GM18507 (cell line): ENCODE measurements at places on chromosomes 16 and 17.

DNA sequence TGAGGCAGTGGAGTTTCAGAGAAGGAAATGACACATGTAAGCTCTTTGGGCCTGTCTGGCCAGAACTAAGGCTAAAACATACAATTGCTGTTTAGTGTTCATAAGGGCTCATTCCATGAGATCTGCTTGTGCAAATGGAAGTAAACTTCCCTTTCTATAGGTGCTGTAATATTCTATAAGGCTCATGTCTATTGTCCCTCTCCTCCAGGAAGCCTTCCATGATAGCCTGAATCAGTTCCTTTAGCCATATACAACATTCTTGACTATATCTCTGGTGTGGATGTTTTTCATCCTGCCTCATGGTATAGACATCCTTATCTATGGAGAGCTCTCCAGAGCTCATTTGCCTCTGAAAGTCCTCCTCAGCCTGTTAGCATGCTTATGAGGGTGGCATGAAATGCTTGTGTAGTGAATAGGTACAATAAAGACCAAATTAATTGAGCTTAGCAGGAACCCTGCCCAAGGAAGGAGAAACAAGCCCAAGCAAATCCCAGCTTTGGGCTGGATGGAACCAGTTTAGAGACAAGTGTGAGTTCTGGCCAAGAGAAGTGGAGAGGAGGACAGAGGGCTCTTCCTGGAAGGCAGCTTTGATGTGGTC lies 1.6 kb upstream of the ETV4 start:
- DNase-seq, result no peak

GRCh38 chr17:79800325-79801155 lies 3.7 kb upstream of the CBX8 start:
- no peak for DNase-seq

DNA sequence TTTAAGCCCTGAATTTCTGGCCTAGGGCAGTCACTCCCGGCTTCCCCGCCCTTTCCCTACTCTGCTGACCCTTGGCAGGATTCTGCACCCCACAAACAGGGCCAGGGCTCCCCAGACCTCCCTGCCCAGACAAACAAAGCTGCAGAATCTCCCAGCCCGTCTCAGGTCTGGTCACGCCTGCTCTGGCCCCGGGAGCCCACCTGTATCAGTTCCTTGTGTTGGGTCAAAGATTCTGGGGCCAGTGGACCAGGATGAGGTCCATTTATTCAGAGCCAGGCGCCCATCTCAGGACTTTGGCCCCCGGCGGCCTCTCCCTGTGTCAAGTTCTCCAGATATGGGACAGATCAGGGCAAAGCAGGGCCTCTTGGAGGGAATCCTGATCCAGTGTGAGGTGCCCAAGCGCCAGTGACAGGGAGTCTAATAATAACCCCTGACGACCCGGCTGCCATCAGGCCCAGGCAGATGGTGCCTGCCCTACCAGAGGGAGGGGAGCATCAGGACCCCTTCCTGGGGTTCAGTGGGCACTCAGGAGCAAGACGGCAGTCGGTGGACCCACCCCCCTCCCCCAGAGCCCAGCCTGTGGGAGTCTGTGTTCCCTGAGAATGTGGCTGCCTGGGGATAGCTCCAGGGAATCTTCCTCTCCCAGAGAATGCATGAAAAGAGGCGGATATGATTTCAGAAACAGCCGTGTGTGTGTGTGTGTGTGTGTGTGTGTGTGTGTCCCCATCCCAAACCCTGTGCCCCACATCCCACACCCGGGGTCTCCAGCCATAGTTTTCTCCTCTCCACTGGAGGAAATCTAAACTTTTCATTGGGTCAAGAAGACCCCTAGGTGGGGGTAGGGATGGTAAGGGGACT lies 1.3 kb downstream of the TTYH2 start:
- DNase-seq, result no peak

DNA sequence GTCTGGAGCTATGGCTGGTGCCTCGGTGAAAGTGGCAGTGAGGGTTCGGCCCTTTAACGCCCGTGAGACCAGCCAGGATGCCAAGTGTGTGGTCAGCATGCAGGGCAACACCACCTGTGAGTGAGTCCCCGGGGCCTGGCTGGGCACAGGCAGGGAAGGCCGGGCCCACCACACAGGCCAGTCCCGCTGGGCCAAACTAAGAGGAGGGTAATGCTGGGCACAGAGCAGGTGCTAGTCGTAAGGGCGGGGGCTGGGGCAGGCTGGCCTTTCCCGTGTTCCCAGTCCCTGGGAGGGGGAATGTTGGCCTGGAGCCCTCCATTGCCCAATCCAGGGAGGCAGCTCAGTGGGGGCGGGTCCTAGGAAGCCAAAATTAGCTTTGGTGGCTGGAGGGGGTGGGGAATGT lies 2.5 kb downstream of the KIF1C start:
- no peak for DNase-seq

DNA sequence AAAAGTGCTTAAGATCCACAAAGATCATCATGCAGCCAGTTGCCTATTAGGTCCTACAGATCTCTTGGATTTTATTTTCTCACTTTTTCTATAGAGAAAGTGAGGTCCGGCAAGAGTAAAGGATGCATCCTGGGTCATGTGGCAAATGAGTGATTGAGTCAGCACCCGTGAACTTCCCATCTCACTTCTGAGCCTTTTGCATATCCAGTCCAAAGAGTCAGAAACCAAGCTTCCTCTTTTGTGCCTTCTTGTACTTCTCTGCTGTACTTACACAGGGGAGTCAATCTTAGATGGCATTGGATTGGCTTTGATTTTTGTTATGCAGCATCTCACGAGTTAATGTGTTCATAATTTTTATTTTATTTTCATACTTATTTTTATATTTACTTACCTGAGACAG lies 114.2 kb upstream of the IRX5 start:
- no peak for DNase-seq

- no peak for DNase-seq
Measured at GRCh38 chr17:60730273-60730672, 52.6 kb downstream of the BCAS3 start.

DNA sequence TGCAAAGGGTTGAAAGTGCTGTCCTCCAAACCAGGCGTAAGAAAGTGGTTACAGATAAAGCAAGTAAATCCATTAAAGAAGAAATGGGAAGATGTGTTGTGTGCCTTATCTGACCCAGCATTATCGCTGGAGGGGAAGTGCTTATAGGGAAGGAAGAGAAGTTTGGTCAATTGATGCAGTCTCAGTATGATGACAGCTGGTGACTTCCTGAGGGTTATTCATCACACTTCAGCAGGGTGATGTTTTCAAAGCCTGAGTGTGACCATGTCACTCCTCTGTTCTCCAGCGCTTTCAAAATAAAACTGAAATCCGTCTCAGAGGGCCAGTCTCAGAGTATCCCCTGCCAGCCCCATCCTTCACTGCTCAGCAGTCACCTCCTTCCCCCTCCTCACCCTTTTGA lies 505.4 kb upstream of the RBFOX1 start:
- DNase-seq, result no peak

- DNase-seq, result no peak
Measured at GRCh38 chr17:45234641-45235415, 13.1 kb downstream of the FMNL1 start.

- DNase-seq, result no peak
Measured at GRCh38 chr17:12673788-12674187, 8.1 kb downstream of the MYOCD start.

- DNase-seq, result no peak
Measured at GRCh38 chr17:57726838-57727237, 18.3 kb downstream of the CCDC182 start.

DNA sequence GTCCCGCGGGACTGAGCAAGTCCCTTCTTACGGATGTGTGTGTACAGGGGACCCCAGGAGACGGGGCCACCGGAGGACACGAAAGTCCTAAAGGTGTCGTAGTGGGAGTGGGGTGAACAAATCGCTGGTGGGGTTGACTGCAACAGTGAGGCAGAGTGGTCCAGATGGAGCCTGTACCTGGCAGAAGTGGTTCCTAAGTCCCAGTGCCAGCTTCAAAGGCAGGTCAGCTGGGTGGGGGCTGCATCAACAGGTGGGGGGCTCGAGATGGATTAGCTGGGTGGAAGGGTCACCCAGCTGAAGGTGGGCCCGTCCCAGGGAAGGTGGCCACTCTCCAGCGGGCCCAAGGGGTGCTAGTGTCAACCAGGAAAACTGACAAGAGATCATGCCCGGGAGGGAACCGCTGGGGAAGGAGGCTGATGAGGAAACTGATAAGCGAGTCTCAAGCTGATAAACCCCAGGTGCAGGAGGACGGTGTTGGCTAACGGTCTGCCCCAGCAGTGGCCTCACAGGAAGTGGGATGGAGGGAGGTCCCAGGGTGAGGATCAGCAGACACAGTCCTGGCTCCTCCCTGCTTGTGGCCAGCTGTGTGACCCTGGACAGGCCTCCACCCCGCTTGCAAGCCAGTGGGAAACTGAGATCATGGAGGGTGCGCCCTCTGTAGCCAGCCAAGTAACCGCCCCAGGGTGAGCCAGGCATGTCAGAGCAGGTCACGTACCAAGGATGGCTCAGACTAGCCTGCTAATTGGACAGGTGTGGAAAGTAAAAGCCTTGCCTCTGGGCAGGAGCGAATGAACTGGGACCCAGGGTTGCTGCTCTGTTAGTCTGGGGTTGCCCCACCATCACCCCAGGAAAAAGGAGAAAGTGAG lies 1.0 kb downstream of the ORAI3 start:
- DNase-seq, result no peak

- no peak for DNase-seq
Measured at GRCh38 chr16:88653101-88653500, 2.2 kb upstream of the CYBA start.

DNA sequence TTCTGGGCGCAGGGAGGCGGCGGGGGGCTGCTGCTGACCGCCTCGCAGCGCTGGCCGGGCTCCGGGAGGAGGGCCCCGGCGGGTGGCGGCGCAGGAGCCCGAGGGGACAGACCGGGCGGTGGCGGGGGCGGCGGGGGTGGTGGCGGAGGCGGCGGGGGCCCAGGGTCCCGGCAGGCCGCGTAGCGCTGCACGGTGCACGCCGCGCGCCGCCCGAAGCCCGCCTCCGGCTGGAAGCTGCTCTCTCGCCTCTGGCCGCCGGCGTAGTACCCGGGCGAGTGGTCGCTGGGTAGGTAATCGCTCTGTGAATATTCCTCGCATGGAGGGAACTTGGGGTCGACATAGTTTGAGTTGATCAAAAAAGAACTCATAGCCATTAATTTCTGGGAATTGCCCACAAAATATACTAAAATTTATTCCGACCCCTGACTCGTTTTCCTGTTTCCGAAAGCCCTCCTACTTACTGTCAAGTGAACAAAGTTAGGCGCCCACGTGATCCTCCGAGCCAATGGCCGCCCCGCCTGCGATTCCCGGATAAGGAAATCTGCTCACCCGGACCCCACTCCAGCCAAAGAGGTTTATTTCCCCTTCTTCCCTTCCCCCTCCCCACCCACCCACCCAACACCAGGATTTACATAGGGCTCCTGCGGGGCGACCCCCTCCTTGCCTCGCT lies at the start of gene HOXB4:
Gene HOXB4, minus strand, starts transcription at position 405 of the 670 bp plus-strand sequence. Its CDS starts 31 bp downstream, at position 374.
- no peak for DNase-seq

DNA sequence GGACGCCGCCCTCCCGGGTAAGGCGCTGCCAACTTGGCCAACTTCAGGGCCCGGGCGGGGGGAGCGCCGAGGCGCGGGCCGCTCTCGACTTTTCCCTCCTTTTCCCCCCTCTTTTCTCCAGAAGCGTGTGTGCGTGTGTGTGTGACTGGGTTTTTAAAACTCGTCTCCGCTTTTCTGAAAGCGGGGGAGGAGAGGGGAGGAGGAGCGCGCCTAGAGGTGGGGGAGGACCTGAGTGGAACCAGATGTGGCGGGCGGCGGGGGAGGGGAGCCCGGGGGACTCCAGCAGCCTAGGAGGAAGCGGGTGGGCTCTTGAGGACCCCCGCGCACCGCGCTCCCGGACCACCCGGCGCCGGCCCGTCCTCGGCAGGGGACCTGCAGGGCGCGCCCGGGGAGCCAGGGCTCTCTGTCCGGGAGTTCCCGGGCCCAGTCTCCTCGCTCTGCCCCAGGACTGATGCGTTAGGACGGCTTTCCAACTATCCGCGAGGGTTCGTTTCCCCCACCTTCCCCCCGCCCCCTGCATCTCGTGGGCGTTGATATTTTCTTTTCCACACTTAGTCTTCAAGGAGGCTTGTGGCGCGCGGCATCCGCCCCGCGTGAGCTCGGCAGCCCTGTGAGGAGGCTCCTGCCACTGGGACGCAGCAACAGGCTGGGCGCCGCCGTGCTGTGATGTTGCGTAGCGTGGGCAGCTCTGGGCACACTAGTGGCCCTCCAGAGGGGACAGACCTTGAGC lies 599 bp downstream of the MRC2 start:
- no peak for DNase-seq

DNA sequence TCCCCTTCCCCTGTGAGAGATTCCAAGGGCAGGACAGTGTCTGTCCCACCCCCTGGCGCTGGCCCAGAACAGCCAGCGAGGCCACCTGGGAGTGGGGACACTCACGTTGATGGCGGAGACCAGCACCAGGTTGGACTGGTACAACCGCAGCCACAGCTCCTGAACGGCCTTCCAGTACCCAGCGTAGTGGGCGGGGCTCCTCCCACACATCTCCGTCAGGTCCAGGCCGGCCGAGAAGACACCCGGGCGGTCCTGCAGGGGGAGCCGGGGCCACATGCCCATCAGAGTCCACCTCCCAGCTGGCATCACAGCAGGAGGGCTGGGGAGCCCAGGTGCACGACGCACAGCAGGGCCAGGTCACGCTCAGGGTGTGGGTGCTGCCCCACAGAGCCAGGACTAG lies 7.1 kb downstream of the ECI1 start:
- DNase-seq, result no peak

DNA sequence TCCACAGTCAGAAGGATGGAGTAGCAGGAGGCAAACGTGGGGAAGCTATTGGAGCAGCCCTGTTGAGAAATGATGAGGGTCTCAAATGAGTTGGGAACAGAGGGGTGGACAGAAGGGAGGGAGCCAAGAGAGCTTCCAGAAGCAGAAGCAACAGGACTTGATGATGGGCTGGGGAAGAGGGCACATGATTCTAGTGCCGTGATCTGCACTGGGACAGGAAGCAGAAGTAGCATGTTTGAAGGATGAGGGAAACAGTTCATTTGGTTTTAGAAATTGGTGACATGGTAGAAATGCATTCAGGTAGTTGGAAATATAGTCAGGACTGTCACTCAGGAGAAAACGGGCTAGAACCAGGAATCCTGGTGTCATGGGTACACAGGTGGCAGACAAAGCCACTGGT lies 19.4 kb downstream of the EMP2 start:
- no peak for DNase-seq

- no peak for DNase-seq
Measured at GRCh38 chr16:77404775-77405174, 30.1 kb downstream of the ADAMTS18 start.

DNA sequence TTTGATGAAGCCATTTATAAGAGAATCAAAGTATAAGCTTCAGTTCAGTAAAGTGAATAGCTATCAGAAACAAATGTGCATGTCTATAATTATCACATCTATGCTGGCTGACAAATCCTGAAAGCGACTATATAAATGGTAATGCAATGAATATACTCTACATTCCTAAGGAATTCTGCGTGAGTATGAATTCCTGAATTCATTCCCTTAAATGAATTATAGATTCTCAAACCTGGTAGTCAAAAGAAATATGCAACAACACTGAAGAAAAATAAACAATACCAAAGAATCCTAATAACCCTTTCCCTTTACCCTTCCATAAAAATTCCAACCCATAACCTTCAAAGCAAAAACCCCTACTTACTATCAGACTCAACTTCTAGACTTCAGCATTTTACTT lies 416.6 kb upstream of the PMFBP1 start:
- DNase-seq, result no peak
